Stimulated activated naive CD8-positive, alpha-beta T cell treated with anti-CD3 and anti-CD28 coated beads, Interleukin-15, amount 100 ng/mL, for 72 hours (primary cell): ENCODE measurements at places on chromosomes 3 and 15.

- no peak for DNase-seq
Observed at GRCh38 chr3:177640319-177640965, 443.2 kb upstream of the TBL1XR1 start.

DNA sequence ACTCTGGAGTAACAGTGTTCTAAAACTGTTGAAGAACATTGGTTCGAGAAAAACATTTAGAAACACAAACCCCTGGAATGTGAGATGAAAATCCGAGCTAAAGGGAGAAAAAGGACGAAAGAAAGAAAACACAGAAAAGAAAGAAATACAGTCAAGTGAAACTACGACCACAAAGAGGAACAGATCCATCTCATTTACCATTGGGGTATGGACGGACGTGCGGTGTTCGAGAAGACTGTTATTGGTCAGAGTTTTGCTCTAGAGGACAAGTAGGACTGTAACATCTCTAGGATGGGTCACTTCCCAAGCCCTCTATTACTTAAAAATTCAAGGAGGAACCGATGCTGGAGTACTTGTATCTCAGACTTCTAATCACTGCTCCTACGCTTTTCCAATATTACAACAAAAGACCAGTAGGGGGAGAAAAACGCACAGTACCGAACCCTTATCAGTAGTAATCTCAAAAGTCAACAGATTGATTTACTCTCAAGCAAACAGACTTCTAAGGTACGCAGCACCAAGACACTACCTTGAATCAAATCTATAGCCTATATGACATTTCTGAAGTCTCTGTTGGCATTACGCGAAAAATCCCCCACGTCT is 1.1 kb upstream of the PIK3CA start:
- DNase-seq, result no peak

DNA sequence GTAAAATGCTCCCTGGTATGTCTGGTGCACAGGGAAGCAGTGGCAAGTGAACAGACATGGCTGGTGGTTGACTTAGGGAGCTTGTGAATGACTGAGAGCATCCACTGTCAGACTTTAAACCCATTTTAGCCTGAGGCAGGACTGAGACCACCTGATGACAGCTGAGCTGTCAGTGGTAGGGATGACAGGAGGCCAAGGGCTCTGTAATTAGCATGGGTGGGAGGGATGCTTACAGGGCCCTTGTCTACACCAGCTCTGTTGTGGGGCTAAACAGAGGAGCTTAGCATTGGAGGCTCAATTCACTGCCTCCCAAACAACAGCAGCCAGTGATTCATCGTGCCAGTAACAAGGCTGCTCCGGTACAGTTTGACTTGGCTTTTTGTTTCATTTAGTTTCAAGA is 169.4 kb downstream of the CHST2 start:
- no peak for DNase-seq

- DNase-seq, result no peak
Observed at GRCh38 chr3:85780806-85781205, 822.0 kb downstream of the CADM2 start.

- DNase-seq, result no peak
Observed at GRCh38 chr3:130839813-130840212, 54.1 kb upstream of the ATP2C1 start.

GRCh38 chr15:68430471-68431036 is 1.4 kb downstream of the ITGA11 start:
- DNase-seq, result no peak

DNA sequence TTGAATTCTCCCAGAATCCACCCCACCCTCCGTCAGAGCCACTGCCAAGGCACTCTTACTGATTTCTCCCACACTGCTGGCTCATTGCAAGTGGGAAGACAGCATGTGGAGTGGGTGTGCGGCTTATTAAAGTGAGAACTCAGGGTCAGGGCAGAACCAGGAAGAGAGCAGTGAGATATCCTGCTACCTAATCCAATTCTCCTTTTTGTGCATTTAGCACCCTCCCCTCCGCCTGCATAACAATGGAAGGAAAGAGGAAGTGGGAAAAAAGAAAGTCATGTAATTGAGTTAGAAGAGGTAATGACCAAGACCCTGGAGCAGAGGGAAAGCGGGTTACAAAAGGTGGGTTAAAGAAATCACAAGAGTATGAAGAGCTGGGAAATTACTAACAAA is 27.8 kb upstream of the PIK3CB start:
- no peak for DNase-seq

DNA sequence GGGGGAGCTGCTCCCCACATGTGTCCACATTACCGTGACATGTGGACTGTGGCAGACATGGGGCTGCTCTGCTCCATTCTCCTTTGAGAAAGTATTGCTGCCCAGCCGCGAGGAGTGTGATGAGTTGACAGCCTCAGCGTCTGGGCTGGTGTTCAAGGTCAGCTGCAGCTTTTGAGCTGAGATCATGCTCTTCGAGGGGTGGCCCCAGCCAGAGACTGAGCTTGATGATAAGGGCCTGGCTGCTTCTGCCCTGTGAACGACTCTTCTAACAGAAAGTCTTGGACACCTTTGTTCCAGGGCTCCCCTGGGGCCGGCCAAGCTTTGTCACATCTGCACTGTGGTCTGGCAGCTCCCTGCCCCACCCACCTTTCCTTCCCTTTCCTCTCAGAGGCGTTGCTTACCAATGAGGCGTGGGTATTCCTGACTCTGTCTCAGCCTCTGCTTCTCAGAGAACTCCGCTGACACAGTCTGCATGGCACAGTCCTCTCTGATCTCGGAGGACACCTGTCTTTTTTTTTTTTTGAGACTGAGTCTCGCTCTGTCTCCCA is 86.6 kb downstream of the CHRD start:
- no peak for DNase-seq

- DNase-seq, result no peak
Observed at GRCh38 chr3:181773921-181774320, 62.2 kb downstream of the SOX2 start.

DNA sequence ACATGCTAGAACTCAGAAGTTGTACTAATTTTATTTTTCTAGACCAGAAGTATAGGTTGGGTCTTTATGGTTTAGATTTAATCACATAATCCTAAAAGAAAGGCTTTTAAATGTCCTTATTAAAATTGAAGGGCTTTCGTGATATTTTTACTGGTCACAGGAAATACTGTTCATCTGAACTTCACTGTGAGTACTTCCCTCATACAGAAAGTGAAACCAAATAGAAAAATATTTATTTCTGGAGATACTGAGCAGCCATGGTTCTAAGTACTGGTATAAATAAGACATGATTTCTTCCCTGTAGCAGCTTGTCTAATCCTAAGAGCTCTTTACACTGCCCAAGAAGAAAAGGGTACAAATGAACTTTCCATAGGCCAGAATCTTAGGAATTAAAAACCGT is 2.0 kb downstream of the SNRK start:
- no peak for DNase-seq

DNA sequence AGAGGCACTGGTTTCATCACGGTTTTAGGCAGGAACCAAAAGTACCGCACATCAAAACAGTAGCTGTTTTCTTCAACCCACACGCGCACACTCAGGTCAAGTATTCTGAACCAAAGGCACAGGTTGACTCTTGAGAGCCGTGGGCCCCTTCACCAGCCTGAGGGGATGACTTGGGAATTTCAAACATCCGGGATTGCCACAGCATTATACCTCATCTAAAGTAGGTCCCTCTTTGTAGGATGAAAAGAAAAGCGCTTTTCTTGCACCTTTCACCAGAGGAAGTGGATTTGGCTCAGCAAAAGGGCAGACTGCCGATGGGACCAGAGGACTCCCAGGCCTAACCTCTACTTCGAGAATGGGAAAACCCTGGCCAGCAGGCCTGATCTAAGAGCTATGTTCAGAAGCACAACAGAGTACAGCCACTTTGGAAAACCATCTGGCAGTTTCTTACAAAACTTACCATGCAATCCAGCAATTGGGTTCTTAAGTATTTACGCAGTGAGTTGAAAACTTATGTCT is 88.2 kb upstream of the PROK2 start:
- no peak for DNase-seq

DNA sequence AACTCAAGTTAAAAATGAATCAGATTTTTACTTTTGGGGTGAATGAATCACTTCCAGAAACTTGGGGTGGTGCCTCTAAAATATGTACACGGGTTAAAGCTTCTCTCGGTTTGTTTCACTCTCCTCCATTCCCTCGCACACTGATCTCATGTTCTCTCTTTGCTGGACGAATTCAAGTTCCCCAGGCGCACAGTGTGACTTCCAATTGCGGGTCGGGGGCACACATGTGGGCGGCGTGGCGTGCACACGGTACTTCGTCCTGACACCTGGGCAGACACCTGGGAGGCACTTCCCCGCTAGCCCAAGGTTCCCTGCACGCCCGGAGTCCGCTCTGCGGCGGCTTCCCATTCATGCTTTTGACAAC is 692 bp downstream of the SCAANT1 start:
- DNase-seq, result no peak

DNA sequence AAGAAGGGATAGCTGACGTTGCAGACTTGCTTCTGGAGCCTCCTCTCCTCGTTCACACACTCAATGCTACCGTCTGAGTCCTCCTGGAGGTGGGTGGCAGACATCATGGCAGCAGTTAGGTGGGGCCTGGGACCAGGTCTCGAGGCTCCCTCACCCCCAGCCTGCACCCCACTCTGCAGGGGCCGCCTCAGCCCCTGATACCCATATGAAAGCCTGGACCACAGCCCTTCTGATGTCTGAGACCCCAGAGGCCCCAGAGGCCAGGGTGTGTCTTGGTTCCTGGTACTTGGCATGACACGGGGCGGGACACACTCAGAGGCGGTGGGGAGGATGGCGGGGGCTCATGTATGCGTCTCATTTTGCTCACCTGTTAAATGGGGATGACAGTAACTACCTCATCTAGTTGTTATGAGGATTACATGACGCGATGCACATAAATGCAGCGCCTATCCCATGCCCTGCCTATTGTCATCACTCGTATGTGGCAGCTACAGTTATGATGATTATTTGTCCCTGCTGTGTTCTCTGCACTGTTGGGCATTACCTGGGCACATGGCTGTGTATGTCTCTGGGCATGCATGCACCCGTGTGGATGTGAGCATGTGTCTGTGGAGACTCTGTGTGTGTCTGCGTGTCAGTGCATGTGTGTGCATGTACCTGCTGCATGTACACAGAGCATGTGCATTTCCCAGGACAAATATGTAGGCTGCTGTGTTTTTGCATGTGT is 39.9 kb downstream of the FEM1B start:
- no peak for DNase-seq

DNA sequence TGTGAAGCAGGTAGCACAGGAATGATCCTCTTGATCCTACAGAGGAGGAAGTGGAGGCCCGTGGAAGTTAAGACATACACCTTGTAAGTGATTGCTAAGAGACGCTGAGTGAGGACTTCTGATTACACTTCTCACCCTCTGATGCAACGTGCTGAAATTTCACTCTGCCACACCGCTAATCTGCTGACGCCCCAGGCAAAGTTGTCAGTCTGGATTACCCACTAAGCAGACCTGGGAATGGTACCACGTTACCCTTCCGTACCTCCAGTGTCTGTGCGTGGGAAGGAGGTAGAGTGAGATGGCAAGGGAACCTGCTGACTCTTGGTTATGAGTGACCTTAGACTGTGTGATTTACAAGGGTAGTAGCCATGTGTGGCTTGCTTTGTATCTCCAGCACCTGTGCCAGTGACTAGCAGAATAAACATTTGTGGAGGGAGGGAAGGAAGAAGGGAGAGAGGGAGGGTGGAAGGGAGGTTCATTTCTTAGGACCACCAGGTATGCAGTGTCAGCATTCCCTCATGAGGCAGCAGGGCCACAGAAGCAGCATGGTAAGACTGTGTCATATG is 115.0 kb downstream of the ALDH1A2 start:
- no peak for DNase-seq

DNA sequence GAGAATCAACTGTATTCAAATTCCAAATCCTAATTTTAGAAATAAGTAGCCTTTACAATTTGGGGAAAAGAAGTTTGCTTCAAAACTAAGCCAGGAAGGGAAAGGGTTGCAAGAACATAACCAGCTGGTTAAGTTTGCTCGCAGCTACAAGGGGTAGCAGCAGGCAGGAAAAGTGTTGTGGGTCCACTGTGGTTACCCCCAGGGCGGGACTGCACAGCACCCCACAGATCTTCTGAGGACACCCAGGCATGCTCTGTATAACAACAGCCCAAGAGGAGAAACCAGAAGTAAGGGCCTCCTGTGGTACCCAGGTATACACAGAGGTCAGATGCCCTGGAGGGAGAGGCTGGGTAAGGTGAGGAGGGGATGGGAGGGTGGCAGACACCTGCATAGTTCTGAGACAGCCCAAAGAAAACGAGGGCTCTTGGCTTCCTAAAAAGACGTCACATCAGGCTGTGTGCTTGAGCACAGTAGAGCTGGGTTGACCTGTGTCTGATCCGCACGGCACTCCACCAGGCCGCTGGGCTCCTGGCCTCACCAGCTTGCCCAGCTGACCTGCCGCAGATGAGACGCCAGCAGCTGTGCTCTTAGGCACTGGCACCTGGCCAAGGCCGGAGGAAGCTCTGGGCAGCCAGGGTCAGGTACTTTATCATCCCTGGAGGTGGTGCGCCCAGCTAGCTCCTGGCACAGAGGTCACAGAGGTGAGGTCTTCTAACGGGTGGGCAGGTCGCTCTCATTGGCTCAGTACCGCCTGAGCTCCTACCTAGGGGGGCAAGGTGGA is 81.8 kb upstream of the SNRPA1 start:
- no peak for DNase-seq

DNA sequence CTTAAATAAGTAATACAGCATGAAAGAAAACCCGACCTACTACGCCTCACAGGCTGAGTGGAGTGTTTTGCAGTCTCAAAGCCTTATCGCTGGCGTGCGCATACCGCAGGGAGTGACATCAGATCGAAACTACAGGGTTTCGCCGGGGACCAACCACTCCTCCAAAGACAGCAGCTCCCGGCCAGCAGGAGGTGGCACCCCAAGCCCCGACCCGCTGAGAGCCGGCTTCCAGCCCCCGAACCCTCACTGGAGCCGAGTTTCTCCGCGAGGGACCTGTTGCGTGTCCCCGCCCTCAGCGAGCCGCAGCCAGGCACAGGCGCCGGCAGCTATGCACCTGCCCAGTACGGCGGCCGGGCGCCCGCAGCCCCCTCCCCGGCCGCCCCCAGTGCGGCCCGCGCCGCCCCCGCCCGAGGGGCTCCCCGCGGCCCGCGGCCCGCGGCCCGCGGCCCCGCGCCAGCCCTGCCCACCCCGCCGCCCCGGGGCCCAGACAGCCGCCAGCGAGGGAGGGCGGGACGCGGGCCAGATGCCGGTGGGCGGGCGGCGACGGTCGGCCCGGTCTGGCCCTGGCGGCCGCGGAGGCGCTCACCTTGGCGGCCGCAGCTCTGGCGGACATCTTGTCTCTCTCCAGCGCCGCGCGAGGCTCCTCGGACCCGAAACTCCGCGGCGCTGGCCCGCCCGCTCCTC is 710 bp downstream of the TJP1 start:
- peak; percentile 50 for DNase-seq

- DNase-seq, result no peak
Observed at GRCh38 chr3:114478801-114479200, 185.0 kb downstream of the TIGIT start.

GRCh38 chr3:13581485-13582365 is 32.8 kb downstream of the FBLN2 start:
- DNase-seq, result no peak

- no peak for DNase-seq
Observed at GRCh38 chr3:189137416-189137815, 34.4 kb upstream of the TPRG1 start.

DNA sequence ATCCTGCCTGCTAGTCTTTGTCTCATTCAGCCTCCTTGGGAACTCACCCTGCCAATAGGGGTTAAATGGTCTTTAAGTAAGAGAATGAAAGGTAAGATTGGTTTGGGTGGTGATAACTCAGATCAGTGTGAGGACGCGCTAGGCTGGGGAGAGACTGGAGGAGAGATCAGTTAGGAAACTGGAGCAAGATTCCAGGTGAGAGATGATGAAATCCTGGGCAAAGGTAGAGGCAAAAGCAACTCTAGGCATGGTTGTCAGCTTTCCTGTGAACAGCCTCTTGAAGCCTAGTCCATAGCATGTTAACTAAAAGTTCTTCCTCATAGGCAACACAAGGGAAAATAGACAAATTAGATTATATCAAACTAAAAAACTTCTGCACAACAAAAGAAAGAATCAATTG is 145.2 kb upstream of the ANKRD28 start:
- DNase-seq, result no peak
